M059J (cell line): ENCODE measurements at places on chromosomes 5 and 9. TPM values are rescaled to one million over a fixed set of nuclear protein-coding genes. Genes with fewer than 3 reads are reported as not detected.

TMEM252 gene
- total RNA-seq, result not detected in 2 replicates

GRCh38 chr9:99873943-99874584 is 32.4 kb upstream of the STX17 start:
- DNase-seq, result no peak

RASEF gene
- 2.5 TPM in 2 replicates for total RNA-seq

DNA sequence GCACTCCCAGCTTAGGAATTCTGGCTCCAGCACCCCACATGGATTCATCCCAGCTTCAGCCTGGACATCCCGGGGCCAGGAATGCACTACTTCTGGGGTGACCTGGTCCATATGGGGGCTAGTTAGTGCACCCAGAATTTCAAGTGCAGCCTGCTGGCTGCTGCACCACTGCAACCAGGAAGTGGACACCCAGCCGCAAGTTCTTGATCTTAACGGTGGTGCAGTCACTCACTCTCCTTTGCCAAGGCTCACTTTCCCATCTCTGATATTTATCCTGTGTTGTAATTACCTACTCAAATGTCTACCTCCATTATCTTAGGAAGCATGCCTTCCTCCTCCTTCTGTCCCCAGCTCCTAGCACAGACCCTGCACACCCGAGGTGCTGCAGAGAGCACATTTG is 26.2 kb upstream of the RAB14 start:
- DNase-seq, result no peak

DNA sequence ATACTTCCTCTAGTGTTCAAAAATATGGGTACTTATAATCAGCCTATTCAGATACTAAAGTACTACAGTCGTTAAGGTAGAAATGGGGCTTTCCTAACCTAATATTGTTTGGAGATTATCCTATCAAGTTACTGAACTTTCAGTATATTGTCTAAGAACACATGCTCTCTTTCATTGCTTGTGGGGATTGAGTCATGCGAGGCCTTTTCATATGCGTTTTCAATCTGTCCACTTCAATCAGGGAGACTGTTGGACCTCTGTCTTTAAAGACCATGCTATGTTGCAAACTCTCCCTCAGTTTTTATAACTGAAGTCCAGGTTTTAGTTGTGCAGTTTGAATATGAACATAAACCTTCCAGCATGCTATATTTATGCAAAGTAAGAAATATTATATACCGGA is 15.0 kb downstream of the PRR16 start:
- peak; percentile 70 for DNase-seq

DNA sequence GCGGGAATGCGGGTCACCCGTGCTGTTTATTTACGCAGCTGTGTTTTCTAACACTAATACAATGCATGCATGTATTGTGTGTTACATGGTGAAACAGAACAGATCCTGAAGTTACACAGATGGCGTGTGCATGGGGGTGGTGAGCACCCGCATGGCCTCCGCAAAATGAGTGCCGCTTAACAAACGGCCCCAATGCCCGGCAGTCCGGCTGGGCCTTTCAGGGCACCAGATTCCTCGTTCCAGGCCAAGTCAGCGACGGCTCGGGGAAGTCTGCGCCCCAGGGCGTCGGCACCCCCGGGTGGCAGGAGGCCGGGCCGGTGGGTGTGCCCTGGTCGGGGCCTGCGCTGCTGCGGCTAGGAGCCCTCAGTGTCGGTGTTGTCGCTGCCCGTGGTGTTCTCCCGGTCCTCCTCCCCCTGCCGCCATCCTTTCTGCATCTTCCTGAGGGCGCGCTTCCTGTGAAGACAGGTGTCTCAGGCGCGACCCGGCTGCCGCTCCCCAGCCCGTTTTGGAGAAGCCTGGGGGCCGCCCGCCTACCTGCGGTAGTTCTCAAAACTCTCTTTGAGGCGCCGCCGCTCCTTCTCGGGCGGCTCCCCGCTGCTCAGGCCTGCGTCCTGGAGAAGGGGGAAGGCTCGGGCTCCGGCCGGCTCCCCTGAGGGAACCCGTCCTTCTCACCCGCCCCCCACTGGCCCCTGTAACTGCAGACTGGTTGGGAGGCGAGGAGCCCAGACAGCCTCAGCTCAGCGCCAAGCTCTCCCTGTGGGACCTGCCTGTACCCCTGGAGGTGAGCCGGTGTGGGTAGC is 605 bp upstream of the DNLZ start:
- no peak for DNase-seq

GRCh38 chr9:32738501-32739172 is 44.7 kb upstream of the TMEM215 start:
- DNase-seq, result peak; percentile 60

DNA sequence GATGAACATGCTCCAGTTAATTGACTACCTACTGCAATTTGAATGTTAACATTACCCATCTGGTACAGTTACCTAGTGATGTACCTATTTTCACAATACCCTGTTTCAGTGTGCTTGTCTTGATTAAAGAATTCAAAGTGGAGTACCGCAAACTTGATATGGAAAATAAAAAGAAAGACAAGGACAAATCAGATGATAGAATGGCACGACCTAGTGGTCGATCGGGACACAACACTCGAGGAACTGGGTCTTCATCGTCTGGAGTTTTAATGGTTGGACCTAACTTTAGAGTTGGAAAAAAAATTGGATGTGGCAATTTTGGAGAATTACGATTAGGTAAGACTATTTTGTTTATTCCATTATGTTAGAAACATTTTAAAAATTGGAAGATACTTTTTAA is 33.5 kb downstream of the CSNK1G3 start:
- peak; percentile 5 for DNase-seq

DNA sequence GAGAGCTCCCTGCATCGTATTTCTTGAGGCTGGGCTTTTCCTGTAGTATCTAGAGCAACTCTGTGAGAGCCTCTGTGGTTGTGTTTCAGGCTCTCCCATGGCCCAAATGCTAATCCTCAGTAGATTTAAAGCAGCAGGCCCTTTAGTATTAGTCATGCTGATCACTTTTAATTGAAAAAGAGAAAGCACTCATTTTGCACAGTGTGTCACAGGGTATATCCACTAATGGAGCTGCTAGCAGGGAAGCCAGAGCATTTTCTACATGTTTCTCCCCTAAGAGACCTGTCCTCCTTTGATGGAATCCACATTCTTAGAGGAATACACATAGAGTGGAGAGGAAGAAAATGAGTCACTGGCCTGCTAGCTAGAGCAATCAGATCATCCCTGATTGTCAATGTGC is 348.5 kb downstream of the TMEM232 start:
- DNase-seq, result peak; percentile 33

GRCh38 chr5:97355775-97356174 is 172.7 kb upstream of the RIOK2 start:
- DNase-seq, result no peak

KIF3A gene
- total RNA-seq, result 4.7 and 5.5 TPM in 2 replicates

SUSD3 gene
- 0.12 and 1.4 TPM in 2 replicates for total RNA-seq
